ENCODE measurements at places on chromosomes 6 and 20.

GRCh38 chr6:143196525-143197225 lies 136.0 kb downstream of the AIG1 start:
- no peak for DNase-seq

GRCh38 chr6:39365281-39366074 lies 43.0 kb upstream of the KCNK16 start:
- DNase-seq, result no peak

- DNase-seq, result no peak
These were observed 44.5 kb upstream of the DSE start for GRCh38 chr6:116326181-116326671.

DNA sequence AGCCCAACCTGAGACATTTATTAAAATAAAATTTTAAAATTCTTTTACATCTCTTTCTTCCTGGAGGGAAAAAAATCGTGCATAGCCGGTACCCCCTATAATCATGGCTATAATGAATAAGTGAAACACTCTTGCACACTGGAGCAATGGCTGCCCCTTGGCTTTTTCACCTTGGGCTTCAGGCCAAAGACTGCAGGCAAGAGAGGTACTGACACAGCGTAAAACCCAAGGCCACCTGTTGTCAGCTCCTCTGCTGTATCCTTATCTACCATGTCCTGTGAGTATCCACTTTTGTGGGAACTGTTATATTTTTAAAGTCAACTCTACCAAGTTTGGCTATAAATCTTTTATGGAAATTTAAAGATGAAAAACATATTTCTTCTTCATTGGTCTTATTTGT lies 23.0 kb upstream of the LY86 start:
- no peak for DNase-seq

- no peak for DNase-seq
These were observed 45.4 kb downstream of the ZBTB46 start for GRCh38 chr20:63785691-63786131.

DNA sequence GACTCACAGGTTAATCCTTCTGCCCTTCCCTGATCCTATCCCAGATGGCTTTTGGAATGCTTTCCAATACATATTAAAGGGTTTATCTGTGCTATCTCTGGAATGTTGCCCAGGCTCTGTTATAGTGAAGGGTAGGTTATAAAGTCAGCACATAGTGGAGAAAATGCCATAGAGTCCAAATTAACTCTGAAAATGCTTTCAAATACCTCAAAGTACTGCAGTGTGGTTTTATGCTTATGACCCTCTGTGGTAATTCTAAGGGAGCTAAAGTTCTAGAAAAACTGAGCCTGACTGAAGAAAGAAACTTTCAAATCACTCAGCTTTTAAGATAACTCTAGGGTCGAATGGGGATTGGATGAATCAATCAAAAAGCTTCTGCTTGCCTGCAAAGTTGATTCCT lies 159.8 kb downstream of the PLCB1 start:
- DNase-seq, result no peak

DNA sequence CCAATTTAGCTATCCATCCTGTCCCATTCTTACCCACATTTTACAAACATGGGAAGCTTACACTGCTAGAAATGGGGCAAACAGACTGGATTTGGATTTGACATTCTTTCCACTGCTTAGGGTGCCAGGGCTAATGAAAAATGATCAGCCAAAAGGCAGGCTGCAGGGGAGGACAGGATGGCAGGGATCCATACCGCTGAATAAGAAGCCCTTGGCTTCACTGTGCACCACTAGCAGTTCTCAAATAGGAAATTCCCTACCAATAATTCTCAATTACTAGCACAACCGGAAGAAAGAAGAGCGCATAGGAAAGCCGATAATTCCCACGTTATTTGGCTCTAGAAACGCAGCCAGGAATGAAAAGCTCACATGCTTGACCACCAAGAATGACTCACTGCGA lies 73.1 kb downstream of the NDUFAF5 start:
- no peak for DNase-seq

DNA sequence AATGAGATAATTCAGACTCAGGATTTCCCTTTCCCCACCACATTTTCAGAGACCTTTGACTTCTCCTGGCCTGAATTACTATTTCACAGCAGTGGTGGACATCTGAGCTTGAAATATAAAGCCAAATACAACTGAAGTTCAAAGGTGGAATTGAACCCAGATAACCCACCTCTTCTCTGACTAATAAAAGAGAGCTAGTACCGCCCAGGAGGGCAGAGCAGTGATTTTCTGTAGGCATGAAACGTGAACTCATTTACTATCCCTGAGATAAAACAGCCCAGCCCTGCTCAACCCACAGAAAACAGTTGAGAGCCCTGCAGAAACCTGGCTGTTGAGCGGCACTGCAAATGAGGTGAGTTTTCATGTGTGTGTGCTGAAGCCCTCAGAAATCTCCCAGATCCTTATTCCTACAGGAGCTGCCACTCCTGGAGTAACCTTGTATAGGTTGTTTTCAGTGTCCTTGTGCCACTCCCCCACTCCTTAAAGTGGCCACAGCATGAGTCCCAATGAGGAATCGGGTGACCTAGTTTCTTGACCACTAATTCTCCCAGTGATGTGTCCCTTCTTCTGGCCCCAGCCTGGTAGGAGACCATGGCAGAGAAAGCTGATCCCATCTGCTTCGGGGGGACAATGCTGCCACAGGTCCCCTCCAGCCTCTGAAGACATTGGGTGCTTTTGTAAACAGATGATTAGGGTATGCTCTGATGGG lies 99.2 kb downstream of the NOL4L start:
- DNase-seq, result no peak

GRCh38 chr20:61628901-61629601 lies 377.0 kb downstream of the CDH4 start:
- DNase-seq, result no peak

Measured in CD4-positive, alpha-beta T cell treated with Interleukin-10 for 1 hour (primary cell).